Right kidney (tissue), 9 donors: ENCODE measurements at places on chromosomes 1 and 21.

DNA sequence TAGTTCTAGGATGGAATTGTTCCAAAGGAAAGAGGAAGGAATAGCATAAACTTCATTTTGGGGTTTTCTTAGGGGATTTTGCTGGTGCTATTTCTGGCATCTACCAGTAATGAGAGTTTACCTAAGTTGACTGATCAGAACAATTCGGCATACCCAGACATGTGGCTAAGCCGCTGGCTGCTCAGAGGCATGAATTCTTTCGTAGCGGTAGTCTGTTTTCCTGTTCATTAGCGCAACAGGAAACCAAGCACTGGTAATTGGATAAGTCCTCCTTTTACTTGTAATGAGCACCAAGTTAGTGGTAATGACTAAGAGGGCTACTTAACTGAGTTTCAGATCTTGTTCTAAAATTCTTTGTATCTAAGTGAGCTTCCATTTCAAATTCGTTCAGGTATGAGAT lies 38.6 kb downstream of the C21orf91 start:
- no peak for DNase-seq

DNA sequence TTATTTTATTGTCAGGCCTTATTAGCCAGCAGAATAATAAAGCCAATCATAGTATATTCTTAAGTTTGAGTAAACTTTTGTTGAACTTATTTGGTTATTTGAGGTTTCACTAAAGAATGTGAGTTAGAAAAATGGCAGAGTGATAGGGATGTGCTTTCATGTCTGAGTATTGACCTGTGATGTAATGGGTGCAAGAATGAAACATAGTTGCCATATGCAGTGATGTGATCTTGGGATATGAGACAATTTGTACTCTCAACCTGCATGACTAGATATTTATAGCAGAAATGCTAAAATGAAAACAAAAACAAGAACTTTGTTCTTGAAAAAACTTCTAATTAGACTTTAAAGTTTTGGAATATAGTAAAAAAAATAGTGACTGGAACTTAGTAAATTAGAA lies 97.9 kb downstream of the DISP1 start:
- no peak for DNase-seq

DNA sequence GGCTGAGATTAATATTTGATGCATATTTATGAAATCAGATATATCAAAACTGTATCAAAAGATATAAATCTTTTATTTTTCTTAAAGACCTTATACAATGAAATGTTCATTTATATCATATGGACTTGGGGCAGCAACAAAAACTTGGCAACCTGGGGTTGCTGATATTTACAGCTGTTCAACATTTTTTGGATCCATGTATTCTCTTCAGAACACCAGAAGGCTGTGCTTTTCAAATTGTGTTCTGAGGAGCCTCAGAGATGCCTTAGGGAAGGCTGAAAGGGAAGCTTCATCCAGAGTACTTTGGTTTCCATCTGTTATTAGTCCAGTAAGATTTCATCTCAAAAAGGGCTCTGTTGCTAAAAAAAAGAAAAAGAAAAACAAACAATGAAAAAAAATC lies 94.8 kb downstream of the DISC1 start:
- no peak for DNase-seq

- no peak for DNase-seq
Measured at GRCh38 chr1:156797212-156797871, 19.3 kb downstream of the SH2D2A start.

DNA sequence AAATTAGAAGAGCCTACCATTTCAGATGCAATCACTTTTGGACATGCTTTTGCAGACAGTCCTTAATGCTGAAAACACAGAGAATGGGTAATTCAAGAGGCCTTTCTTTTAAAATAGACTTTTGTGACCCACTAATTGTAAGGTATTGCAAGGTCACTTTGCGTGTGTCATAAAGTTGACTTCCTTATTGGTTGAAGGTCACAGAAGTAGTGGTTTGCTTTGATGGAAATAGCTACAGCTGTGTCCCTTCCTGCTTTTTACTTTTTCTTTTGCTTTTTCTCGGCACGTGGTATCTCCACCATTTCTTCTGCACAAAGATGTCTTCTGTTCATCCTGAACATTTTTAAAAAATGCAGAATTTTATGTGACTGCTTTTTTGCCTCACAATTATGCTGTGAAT lies 146.8 kb downstream of the DYRK1A start:
- DNase-seq, result no peak
